Thoracic aorta (tissue), 2 donors: ENCODE measurements at places on chromosomes 2 and 18.

DNA sequence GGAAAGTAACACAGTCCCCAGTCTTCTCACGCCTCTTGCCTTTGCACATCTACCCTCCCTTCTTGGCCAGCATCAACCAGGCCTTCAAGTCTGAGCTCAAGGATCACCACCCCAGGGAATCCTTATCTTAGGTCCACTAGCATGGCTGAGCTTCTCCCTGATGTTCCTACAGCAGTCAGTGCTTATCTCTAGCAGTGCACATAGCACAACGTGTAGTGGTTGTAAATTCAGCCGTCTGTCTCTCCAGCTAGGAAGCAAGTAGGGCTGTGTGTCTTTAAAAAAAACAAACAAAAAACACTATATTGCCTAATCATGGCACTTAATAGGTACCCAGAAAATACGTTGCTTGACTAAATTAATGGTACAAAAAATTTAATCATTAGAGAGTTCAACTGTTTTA, 29.2 kb downstream of the KCNG3 start:
- no peak for DNase-seq

DNA sequence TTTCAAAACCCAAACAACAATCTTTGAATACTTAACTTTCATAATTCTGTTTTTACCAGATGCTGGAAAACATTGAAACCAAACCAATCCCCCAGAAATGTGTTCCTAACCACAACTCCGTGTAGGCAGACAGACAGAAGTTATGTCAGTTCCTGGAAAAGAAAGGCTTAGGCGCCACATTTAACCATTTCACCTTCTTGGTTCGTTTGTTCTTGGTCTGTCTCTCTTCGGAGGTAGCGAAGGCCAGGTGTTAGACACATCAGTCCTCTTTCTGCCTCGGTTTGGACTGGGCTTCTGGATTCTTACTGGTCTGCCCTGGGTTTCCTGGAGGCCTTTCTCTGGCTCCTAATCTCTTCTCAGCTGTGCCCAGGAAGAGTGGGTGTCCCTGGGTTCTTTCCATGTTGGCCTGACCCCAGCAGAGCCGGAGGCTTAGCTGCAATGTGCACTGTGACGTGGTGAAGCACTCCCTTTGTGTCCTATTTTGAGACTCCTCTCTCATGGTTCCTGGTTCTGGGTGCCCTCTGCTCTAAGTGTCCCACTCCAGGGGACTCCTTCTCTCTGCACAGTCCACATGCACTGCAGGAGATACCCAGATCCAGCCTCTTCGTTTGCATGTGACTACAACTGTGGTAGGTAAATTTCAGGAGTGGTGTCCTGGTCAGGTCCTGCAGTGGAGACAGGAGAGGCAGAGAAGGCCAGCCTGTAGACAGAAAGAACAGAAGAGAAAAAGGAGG, 23.1 kb upstream of the RAB31 start:
- DNase-seq = no peak

DNA sequence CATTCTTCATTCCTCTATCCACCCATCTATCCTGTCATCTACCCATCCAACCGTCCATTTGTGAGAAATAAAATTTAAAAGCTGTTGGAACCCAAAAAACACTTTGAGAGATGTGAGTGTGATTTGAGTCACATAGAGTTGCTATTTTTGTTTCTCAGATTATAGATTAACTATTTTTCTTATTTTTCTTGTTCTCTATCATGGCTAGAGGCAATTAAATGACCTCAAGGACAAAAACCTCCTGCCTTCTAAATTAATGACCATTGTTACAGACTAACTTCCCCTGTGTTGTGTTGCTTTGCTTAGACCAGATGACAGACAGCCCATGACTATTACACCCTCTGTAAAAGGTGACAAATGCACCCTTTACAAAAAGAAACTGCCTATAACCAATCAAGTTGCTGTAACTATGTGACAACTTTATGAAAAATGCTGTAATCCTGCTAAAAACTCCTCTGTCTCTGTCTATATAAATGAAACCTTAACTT, 207.9 kb upstream of the CXCR4 start:
- DNase-seq = no peak

DNA sequence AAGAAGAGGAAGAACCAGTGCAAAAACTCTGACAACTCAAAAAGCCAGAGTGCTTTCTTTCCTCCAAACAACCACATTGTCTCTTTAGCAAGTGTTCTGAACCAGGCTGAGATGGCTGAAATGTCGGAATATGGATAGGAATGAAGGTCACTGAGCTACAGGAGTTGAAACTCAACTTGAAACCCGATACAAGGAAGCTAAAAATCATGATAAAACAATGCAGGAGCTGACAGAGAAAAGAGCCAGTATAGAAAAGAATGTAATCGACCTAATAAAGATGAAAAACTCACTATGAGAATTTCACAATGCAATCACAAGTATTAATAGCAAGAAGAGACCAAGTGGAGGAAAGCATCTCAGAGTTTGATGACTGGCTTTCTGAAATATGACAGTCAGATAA, 15.0 kb upstream of the EIF2AK3 start:
- no peak for DNase-seq

GRCh38 chr18:58645398-58645797, 16.5 kb upstream of the ALPK2 start:
- no peak for DNase-seq

DNA sequence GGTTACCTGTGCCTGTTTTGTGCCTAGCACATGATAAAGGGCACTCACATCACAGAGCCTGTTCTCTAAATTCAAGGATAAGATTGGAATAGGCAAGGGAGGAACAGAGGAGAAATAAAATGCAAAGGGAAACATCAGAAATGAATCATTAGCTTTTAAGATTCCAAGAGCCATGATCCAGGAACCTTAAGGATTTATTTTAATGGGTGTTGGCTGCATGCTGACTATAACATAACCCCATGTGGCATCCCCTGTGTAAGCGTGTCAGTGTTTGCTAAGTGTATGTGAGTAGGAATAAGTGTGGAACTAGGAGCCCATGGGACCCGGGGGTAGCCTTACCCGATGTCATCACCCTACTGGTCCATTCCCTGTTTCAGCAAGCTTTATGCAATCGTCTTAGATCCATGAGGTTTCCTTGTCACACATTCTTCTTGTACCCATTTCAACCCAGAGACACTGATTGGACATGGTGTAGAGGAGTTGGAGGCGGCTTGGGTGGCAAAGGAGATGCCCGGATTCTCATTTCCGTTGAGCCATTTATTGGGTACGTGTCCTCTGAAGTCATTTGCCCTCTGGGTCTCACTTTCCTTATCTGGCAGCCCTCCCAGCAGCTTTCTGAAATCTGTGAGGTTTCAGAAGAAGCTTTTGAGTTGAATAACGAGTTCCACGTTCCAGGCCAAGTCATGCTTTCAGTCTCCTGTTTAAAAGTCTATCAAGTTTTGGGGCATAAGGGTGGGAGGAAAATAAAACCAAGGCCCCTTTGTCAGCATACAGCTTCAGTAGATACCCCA, 117.0 kb downstream of the MGAT5 start:
- no peak for DNase-seq

DNA sequence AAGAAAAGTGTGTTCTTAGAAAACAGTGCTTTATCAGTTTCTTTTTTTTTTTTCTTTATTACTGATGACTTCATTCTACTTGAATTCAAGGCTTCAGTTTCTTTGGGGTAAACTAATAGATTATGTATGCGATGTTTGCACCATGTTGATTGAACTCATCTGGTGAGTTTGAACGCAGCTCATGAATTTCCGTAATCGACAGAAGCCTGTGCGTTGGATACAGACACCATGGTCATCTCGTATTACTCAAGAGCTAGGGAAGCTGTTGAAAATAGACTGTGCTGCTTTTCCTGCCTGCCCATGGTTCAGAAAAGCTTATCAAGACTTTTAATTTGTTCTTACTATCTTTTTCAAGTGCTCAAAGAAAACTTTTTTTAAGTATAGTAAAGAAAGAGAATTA, 185.5 kb upstream of the NRP2 start:
- DNase-seq = no peak

- DNase-seq = no peak
Observed at GRCh38 chr2:179253226-179253625, 11.4 kb downstream of the SESTD1 start.

GRCh38 chr2:27078267-27079194, at the start of gene EMILIN1:
Gene EMILIN1 (plus strand): TSS chr2:27078615. CDS start chr2:27079066, 451 bp downstream.
- peak; percentile 81 for DNase-seq

- DNase-seq = no peak
Observed at GRCh38 chr2:217060516-217060915, 200.7 kb upstream of the TNP1 start.

DNA sequence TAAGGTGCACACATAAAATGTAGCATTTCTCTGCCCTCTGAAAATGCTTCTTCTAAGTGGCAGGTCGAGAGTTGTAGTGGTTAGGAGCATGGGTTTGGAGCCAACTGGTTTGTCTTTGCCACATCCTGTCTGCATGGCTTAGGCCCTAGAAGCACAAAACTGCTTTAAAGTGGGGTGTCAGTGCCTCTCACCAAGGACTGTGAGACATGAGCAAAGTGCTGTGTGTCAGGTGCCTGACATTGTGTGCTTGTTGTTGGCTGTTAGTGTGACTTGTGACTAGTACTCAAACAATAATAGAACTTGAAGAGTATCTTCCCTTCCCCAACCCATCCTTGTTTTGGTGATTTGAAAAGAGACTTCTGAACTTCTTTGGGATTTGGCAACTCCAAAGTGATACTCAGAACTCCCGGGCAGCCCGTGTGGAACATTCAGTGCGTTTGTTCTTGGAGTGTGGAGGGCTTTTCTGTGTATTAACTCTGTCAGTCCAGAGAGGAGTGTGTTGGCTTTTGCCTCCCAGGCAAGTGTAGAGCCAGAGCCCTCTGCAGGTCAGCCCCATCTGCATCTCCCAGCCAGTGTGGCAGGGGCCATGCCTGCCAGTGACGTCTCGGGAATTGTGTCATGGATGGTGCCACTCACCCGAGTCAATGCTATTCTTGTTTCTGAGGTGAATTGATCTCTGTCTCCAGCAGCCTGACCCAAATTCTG, 5.0 kb downstream of the MGAT5 start:
- DNase-seq = no peak

DNA sequence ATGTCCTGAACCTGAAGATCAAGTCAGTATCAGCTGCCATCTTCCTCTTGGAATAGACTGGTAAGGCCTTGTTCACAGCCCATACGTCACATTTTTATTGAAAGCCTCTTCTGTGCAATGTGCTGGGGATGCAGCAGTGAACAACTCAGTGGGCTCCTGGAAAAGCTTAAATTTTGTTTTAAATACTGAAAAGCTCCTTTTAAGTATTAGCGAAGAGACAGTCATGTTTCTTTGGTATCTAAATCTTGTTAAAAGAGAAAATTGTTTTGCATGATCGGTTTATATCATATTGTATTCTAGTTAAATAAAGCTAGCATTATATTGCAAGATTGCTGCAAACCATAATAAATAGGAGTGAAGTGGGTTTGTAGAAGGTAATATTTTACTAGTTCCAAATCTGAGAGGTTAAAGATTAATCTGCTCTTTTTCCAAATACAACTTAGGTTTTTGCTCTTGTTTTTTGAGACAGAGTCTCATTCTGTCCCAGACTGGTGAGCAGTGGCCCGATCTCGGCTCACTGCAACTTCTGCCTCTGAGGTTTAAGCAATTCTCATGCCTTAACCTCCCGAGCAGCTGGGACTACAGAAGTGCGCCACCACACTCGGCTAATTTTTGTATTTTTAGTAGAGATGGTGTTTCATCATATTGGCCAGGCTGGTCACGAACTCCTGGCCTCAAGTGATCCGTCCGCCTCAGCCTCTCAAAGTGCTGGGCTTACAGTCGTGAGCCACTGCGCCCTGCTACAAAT, 1.6 kb upstream of the RMDN2 start:
- DNase-seq = no peak

- no peak for DNase-seq
Observed at GRCh38 chr18:39647627-39648534, 2082.3 kb upstream of the CELF4 start.

GRCh38 chr2:134550566-134551164, 168.1 kb downstream of the TMEM163 start:
- DNase-seq = no peak

- DNase-seq = no peak
Observed at GRCh38 chr18:62741584-62741983, 26.2 kb downstream of the PHLPP1 start.
